ENCODE measurements at places on chromosomes 6 and 20.

DNA sequence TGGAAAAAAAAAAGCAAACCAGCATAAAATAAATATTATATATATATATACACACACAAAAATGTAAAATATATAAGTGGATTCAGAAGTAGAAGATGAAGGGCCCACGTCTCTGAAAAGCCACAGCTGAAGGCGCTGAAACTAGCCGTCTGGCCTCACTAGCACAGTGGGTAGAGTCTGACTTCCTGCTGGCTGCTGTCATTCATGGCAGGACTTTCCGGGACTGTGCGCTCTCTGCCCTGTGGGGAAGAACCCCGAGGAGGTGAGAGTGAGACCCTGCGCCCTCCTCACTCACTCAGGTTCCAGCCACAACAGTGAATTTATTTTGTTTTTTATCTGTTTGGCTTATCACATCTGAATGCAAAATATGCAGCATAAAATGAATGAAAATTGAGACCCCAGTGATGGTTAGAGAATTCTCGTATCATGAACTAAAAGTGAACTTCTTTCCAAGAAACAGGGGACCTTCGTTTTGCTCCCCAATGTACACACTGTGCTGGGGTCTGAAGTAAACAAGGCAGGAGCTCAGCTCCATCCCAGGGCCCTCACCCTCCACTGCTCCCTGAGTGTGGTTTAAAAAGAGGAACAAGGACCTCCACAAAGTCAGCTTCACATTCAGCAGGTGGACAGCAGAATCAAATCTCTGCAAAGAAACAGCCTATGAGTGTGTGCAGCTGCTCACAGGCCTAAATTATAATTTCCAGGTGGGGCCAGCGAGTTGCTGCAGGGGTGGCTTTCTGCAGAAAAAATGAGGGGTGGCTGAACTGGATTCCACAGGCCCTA, 1.3 kb upstream of the RAMACL start:
- DNase-seq, result no peak

GRCh38 chr6:147156799-147157382, 47.3 kb upstream of the STXBP5 start:
- no peak for DNase-seq

DNA sequence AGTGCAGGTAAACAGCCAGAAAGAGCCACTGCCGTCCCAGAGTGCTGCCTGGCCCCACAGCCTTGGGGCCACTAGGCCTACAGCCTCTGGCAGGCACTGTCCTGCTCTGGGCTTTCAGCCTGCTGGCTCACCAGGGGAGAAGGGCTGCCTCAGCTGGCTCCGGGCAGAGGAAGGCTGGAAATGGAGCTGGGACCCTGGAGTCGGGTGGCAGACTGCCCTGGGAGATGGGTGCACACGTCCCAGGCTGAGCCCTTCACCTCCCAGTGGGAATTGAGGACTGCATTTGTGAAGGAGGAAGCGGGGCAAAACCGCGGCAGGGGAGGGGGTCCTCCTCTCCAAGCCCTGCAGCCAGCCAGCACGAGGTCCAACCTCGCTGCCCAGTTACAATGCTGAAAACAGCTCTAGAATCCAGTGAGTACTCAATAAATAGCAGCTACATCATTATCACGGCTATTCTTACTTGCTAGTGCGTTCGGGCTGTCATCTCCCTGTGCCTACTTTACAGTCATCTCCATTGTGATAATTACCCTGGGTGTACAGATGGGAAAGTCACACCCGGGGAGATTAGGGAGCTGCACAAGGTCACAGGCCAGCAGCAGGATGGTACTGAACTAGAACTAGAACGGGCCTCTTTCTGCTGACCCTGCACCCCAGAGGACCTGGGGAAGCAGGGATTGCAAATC, 13.1 kb downstream of the ACSS1 start:
- peak; percentile 81 for DNase-seq

- DNase-seq, result no peak
Observed at GRCh38 chr6:114714836-114715507, 372.1 kb upstream of the HS3ST5 start.

- no peak for DNase-seq
Observed at GRCh38 chr6:138160329-138161087, 1.2 kb upstream of the ARFGEF3 start.

DNA sequence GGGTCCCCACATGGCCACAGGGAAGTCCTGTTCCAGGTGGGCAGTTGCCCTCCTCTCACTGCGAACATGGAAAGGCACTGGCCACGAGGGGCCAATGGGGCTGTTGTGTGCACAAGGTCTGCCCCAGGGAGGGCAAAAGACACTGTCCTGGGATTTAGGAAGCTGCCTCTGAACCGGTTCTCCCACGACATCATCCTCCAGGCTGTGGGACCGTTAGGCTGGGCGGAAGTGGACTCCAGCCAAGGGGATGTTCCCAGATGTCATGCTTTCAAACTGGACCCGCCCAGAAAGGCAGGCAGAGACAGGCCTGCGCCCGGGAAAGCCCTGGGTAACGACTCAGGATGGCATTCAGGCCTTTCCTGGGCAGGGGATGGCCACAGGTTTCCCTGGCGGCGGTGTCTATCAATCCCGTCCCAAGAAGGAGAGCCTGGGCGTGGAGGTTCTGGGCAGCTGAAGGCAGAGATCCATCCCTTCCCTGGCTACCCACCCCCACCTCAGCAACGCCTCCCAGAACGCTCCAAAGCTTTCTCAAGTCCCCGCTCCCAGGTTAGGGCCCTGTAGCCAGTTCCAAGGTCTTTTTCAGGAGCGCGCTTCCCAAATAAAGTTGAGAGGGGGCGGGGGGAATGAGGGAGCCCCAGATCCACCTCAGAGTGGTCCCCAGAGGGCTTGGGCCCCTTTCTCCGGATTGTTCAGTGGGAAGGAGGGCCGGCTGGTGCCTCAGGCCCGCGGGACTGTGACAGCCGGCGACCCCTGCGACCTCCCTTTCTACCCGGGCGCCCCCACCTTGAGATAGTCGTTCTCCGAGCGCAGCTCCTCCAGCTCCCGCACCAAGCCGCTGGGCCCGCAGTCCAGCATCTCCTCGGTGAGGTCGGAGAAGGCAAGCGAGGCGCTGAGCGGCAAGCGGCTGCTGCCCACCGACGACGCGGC, 13.8 kb upstream of the TLDC2 start:
- DNase-seq, result peak; percentile 91

- DNase-seq, result no peak
Observed at GRCh38 chr6:70180901-70181599, 121.8 kb downstream of the COL9A1 start.

- DNase-seq, result no peak
Observed at GRCh38 chr6:22106451-22106850, 190.4 kb downstream of the PRL start.

DNA sequence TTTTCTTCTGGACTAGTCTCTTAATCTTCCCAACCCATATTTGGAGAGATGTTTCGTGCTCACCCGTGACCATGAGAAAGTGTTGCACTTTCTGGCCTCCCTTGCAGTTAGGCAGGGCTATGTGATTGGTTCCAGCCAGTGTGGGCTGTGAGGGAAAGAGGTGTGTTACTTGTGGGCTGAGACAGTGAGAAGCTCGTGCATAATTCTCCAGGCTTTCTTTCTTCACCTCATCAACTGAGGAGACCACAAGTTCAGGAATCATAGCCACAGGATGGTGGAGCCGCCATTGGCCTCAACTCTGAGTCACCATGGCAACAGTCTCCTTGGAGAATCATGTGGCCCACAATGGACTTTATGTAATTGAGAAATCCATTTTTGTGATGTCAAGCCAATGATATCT, 57.5 kb upstream of the FUCA2 start:
- DNase-seq, result no peak

DNA sequence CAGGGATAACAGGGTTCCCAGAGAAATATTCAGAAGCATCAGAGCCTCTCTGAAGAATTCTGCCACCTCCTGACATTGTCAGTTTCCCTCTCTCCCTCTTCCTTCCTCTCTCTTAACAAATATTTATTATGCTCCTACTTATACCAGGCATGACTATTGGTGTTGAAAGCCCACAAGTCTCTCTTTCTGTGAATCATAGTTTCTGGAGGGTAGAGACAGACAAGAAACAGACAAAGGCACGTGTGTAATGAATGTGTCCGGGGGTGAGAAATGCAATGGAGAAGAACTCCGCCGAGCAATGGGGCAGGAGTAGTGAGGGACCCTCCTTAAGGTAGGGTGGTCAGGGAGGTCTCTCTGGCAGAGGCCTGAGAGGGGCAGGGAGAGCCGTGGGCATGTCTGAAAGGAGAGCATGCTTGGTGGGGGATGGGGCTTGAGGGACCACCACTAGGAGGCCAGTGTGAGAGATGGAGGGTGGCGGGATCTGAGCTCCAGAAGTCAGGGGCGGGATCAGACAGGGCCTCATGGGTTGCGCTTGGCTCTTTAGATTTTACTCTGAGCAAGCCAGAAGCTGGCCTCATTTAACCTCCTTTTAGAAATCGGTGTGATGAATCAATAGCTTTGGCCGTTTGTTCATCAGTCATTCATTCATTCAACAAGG, 57.3 kb downstream of the EYA2 start:
- DNase-seq, result no peak

DNA sequence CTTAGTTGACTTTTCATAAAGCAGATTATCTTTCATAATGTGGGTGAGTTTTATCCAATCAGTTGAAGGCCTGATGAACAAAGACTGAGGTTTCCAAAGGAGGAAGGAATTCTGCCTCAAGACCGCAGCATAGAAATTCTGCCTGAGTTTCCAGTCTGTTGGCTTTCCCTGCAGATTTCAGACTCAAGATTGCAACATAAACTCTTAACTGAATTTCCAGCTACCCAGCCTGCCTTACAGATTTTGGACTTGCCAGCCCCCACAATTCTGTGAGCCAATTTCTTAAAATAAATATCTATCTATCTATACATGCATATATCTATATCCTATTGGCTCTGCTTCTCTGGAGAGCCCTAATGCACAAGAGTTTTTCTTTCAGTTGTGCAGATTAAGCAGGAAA, 57.3 kb upstream of the SMLR1 start:
- DNase-seq, result no peak

Data from globus pallidus (tissue), 1 donor.